RWPE2 (cell line): ENCODE measurements at places on chromosomes 3 and 15.

- no peak for DNase-seq
These were observed 8.1 kb upstream of the SLC9A9 start for GRCh38 chr3:143856252-143856970.

DNA sequence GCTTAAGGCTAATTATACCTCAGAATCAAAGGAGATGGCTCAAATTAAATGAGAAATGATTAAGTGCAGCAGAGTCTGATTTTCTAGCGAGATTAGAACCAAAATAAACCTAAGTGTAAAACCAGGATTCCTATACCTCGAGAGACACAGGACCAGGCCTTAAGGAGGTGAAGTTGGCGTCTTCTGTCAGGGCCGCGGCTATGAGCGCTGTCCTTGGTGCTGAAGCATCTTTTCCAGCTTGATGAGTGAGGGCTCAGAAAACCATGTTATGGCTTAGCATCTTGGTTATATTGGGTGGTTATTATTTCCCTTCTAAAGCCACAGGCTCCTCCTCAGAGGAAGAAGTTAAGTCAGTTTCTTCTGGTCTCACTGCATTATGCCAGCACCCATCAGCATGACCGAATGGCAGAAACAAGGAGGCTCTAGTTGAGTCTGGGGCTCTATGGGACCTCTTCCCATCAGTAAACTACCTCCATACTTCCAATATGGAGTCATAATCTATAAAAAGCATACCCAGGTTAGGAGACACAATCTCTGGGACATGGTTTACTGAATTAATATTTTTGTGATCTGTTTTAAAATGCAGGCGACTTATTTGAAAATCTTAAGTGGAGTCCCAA lies 120.1 kb upstream of the NMNAT3 start:
- no peak for DNase-seq

DNA sequence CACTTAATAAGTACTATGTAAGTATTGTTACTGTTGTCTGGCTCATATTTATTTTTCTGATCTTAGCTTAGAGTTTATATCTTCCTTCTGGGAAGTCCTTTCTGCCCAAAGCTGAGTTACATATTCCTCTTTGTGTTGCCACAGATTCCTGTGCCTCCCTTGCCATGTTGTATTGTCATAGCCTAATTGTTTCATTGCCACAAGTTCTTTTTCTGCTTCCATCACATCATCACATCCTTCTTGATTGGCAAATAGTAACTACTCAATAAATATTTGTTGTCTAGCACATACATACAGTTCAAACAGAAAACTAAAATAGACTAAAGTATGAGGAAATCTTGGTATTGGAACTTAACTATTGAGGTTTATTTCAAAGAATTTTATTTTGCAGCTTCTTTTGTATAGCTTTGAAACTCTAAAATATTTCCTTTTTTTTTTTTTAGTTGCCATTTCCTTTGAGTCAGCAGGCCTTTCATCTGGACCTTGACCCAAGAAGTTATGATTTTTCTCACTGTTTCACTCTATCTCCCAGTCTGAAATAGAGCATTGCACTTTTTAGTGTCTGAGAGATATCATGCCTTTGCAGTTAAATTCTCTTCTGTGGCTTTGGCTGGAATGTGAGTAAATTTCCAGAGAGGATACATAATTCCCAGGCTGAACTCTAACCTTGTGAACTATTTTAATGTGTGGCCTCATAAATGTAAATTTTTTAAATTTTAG lies 98.2 kb downstream of the ZNF609 start:
- DNase-seq, result no peak

GRCh38 chr3:15471861-15472260 lies 44.5 kb downstream of the EAF1 start:
- no peak for DNase-seq

DNA sequence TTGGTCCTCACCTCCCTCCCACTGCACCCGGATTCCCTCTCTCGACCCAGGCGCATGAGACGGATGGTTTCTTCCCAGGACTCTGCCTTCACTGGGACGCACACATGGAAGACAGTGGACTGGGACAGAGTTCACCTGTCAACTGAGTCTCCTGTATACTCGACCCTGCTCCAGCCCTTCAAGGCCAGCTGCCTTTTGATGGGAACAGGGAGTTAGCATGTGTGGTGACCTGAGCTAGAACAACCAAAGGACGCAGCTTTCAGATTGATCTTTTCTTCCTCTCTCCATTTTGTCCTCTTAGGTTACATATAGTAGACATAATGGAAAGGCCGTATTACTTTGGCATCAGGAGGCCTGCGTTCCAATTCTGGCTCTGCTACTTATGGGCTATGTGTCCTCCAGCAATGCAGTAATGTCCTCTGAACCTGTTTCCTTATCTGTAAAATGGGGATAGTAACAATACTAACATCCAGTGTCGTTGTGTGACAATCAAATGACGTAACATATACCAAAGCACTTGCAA lies 94.1 kb downstream of the PEX5L start:
- no peak for DNase-seq

- DNase-seq, result no peak
These were observed 48.1 kb upstream of the CP start for GRCh38 chr3:149269687-149270086.

- DNase-seq, result no peak
These were observed 124.6 kb downstream of the ZNF621 start for GRCh38 chr3:40649346-40649745.

- no peak for DNase-seq
These were observed 71.7 kb upstream of the CFAP20DC start for GRCh38 chr3:59121346-59122144.

DNA sequence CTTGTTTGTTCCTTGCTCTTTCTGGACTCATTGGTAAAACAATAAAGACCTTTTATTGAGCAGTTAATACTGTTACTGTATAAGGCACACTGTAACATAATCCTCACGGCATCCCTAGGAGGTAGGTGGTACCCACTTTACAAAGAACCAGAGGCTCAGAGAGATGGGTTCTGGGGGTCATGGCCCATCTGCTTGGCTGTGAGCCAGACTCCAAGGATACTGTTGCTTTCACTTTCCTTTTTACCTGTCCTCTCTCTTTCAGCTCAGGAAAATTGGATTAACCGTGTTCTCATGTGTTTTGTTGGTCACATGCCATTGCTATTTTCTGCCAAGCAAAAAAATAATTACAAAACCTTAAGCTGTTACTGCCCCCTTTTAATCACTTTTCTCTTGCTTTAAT lies 34.8 kb upstream of the FILIP1L start:
- DNase-seq, result no peak

- no peak for DNase-seq
These were observed 1.5 kb upstream of the FBXO22 start for GRCh38 chr15:75902129-75902557.

GRCh38 chr3:28917895-28918475 lies 362.9 kb upstream of the RBMS3 start:
- DNase-seq, result no peak

DNA sequence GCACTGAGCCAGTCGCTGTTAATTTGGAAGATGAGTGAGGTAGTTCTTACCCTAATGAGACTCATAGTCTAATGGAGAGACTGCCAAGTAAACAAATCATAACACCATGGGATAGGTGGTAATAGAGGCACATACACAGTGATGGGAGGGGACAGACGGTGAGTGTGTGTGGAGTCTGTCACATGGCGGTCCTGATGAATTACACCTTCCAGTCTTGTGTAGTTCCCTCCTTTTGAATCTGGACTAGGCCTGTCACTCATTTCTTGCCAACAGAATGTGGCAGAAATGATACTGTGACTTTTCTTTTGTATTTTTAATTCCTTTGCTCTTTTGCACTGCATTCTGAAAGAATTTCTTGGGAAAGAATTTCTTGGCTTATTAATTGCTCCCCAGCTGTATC lies 78.1 kb downstream of the NR1D2 start:
- DNase-seq, result no peak

DNA sequence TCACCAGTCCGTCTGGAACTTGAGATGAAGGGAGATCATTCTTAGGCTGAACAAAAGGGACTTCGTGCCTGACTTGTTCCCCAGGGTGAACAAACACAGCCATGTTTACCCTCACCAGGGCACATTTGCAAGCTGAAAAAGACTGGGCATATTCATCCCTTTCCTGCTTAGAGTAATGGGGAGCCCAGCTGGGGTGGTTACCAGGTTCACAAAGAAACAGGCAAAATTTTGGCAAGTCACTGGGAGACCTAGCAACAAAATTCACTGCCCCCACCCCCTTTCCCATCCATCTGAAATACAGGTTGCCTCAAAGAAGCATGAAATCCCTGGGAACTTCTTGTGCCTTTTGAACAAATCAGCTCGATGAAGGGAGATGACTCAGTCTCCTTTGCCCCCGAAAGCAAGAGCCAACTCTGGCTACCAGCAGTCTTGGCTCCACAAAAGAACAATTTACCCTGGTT lies 775.0 kb downstream of the SQOR start:
- no peak for DNase-seq

- DNase-seq, result no peak
These were observed 40.8 kb downstream of the CSNK1G1 start for GRCh38 chr15:64315216-64315615.

- DNase-seq, result no peak
These were observed 25.0 kb upstream of the CYP11A1 start for GRCh38 chr15:74392451-74392830.

DNA sequence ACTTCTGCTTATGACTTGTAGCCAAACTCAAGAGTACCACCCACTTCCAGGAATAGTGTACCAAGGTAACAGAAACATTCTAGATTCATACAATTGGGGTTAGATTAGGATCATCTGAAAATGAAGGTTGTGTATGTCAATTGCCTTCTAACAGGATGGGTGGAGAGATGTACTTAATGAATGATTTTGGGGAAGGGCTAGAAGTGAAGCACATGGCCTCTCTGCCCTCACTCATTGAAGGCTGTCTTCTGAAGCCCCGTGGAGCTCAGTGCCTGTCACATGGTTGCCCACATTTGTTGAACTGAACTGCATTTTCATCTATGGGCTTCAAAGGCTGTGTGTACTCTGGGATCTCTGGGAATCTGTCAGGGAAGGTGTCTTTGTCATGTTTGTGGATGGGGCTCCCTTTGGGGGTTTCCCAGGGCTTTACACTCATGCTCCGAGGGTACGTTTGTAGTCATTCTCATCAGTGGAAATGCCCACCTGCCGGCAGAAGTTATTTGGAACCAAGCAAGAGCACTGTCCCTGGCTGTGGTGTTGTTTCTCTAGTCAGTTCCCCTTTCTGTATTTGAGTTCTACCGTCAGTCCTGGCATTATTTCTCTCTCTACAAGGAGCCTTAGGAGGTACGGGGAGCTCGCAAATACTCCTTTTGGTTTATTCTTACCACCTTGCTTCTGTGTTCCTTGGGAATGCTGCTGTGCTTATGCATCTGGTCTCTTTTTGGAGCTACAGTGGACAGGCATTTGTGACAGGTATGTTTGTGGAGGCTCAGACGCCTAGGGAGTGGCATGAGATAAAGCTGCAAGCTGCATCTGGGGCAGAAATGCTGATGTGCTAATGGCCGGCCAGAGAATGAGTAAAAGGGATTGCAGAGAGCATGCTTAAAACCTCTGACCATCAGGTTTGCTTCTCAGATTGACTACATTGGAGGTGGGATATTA lies 22.4 kb downstream of the CD86 start:
- no peak for DNase-seq

DNA sequence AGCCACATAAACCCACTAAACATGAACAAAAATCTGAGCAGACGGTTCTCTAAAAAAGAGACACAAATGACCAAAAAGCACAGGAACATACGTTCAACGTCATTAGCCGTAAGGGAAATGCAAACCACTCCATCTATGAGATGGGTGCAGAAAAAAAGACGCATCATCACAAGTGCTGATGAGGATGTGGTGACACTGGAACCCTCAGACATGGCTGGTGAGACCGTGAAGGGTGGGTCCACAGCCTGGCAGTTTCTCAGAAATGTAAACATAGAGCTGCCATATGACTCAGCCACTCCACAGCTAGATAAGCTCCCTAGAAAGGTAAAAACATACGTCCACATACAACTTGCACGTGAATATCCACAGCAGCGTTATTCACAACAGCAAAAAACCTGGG lies 23.3 kb downstream of the PCSK6 start:
- no peak for DNase-seq

GRCh38 chr15:40789999-40790398 lies 16.9 kb upstream of the ZFYVE19 start:
- DNase-seq, result no peak

DNA sequence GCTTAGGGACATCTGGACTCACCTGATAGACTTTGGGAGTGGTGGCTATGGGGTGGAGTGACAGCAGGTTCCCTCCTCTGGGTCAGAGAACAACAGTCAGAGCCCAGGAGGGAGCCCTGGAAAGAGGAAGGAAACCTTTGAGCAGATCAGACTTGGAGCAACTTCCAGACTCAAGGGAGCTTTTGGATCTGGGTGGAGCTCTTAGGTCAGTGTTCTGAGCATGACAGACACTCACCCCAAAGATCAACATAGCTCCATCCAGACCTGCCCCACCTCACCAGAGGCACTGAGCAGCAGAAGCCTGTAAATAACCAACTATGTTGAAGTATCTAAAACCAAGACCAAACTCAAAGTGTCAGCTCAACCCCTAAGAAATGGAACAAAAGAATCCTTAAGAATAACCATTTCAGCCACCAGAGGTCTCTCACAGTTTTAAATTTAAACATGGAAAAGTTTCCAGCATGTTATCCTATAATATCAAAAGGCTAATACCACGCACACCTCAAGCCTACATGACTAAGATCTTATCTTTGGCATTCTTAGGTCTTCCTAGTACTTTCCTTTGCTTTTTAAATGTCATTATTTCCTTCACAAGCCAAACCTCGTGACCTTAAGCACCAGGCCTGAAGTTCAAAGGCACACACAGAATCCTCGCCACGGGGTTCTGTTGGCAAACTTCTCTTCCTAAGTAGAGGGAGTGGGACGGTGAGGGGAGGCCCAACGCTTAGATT lies 56.4 kb downstream of the UMPS start:
- DNase-seq, result no peak

GRCh38 chr3:169241991-169242707 lies 421.4 kb downstream of the MECOM start:
- DNase-seq, result no peak

- DNase-seq, result no peak
These were observed 186.9 kb downstream of the FAM43A start for GRCh38 chr3:194872669-194872977.

DNA sequence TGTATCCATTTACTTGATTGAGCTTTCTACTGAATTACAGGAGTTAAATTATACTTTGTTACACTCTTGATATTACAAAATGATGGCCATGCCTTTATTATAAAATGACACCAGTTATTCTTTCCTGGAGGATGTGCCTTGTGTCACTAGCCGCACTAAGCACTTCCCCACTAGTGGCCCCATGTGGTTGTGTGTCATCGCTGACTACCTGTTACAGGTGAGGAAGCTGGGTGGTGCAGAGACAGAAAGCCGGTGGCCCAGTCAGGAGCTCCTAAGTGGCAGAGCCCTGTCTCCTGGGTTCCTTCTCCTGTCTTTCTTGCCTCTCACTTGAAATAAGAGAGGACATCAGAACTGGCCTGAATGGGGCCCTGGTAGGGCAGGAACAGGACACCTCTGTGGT lies 96.8 kb downstream of the IGF1R start:
- DNase-seq, result no peak

- no peak for DNase-seq
These were observed 952 bp upstream of the HDDC3 start for GRCh38 chr15:90933301-90933700.

- no peak for DNase-seq
These were observed 37.0 kb downstream of the PIK3R4 start for GRCh38 chr3:130709671-130710070.

- DNase-seq, result no peak
These were observed 6.7 kb downstream of the CCR5AS start for GRCh38 chr3:46400000-46400734.
